ENCODE measurements at places on chromosomes 6 and 20. TPM values are rescaled to one million over a fixed set of nuclear protein-coding genes. Genes with fewer than 3 reads are reported as not detected.
A peak's percentile ranks its signal among the peaks of the same experiment; 100 is the strongest.

- H3K4me1 ChIP-seq, result peaks cover 3% of the 10 kb centered on the region
- no peak overlapping the region for H3K27ac ChIP-seq
- no peaks in the 10 kb centered on the region for H3K36me3 ChIP-seq
- no peak for DNase-seq
Measured at GRCh38 chr6:111353912-111354462, 129.0 kb downstream of the REV3L start.

GRCh38 chr6:154157706-154158105 is 118.7 kb downstream of the OPRM1 start:
- H3K4me1 ChIP-seq, result peaks cover 1% of the 10 kb centered on the region
- H3K4me3 ChIP-seq, result no peak overlapping the region
- H3K27me3 ChIP-seq, result no peaks in the 10 kb centered on the region
- DNase-seq, result no peak
- peak overlapping the region; percentile 54 for H3K27ac ChIP-seq

GRCh38 chr6:105091140-105091829 is 88.5 kb downstream of the POPDC3 start:
- H3K4me1 ChIP-seq, result no peaks in the 10 kb centered on the region
- no peak for DNase-seq
- no peaks in the 10 kb centered on the region for H3K27me3 ChIP-seq
- no peak overlapping the region for H3K4me3 ChIP-seq

GRCh38 chr20:8244637-8245036 is 112.6 kb downstream of the PLCB1 start:
- H3K4me3 ChIP-seq, result no peak overlapping the region
- H3K4me1 ChIP-seq, result no peaks in the 10 kb centered on the region
- no peaks in the 10 kb centered on the region for H3K36me3 ChIP-seq
- H3K27ac ChIP-seq, result no peak overlapping the region
- no peaks in the 10 kb centered on the region for H3K27me3 ChIP-seq

DEFB115 gene
- total RNA-seq, result not detected

FAM209B gene
- not detected for total RNA-seq
